ENCODE measurements at places on chromosomes 2 and 18. TPM values are rescaled to one million over a fixed set of nuclear protein-coding genes. Genes with fewer than 3 reads are reported as not detected.

MYCN gene
- 4.1 TPM for total RNA-seq

DNA sequence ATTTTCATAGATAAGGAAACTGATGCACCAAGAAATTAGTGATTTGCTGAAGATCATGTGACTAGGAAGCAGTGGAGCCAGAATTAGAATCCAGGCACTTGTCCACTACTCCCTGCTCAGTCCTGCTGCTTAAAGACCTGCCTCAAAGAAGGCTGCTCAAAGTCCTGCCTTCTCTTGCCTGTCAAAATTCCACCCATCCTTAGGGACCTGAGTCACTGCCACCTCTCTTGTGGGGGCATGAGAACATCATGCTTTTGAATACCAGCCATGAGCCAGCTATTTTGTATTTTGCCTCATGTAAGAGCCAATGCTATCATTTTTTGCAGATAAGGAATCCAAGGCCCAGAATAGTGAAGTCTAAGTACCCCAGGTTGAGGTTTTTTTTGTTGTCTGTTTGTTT is 47.1 kb downstream of the DDX1 start:
- H3K27ac ChIP-seq: no peak overlapping the region
- no peaks in the 10 kb centered on the region for H3K27me3 ChIP-seq
- peaks cover 28% of the 10 kb centered on the region for H3K36me3 ChIP-seq
- no peak for DNase-seq
- H3K4me1 ChIP-seq: peaks cover 24% of the 10 kb centered on the region

GULP1 gene
- 63.4 TPM for total RNA-seq

DNA sequence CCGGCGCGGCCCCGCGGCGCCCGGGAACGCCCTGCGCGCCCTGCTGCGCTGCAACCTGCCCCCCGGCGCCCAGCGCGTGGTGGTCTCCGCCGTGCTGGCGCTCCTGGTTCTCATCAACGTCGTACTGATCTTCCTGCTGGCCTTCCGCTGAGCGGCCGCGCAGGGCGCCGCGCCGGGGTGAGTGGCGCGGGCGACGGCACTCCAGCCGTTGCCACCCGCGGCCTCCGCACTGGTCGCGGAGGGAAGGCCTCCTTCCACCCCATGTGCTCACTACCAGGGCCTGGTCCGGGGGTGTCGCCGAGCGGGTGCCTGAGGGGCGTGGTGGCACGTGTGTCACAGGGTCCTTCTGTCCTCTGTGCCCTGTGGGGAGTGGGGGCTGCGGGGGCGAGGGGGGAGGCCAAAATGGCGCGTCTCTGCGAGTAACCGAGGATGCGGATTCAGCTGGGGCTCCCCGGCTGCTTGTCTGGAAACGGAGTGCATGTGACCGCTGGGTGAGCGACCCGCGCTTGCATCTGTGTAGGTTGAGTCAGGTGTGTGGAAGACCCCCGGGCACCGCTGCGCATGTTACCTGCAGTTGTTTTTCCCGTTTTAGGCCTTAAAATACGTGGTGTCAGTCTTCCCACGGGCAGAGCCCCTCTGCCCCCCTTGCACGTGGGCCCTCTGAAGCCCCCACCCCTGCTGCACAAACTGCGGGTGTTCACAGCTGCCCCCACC is 58.0 kb downstream of the FAM168B start:
- peak overlapping the region; percentile 12 for H3K4me3 ChIP-seq
- H3K4me1 ChIP-seq: peaks cover 24% of the 10 kb centered on the region
- DNase-seq: no peak
- H3K36me3 ChIP-seq: no peaks in the 10 kb centered on the region
- H3K27me3 ChIP-seq: peaks cover 4% of the 10 kb centered on the region
- H3K27ac ChIP-seq: no peak overlapping the region

GRCh38 chr2:173288561-173288960 is 66.1 kb upstream of the CDCA7 start:
- no peak for DNase-seq
- H3K4me3 ChIP-seq: no peak overlapping the region
- H3K36me3 ChIP-seq: no peaks in the 10 kb centered on the region
- H3K4me1 ChIP-seq: no peaks in the 10 kb centered on the region
- no peak overlapping the region for H3K27ac ChIP-seq

GRCh38 chr2:7394195-7394594 is 477.0 kb downstream of the RNF144A start:
- H3K27ac ChIP-seq: no peak overlapping the region
- no peaks in the 10 kb centered on the region for H3K4me1 ChIP-seq
- no peak for DNase-seq
- no peak overlapping the region for H3K4me3 ChIP-seq

GRCh38 chr2:95079199-95079683 is 42.4 kb downstream of the MRPS5 start:
- no peaks in the 10 kb centered on the region for H3K36me3 ChIP-seq
- H3K4me1 ChIP-seq: no peaks in the 10 kb centered on the region
- no peaks in the 10 kb centered on the region for H3K27me3 ChIP-seq
- H3K27ac ChIP-seq: no peak overlapping the region
- no peak for DNase-seq
- no peak overlapping the region for H3K4me3 ChIP-seq

IL36B gene
- not detected for total RNA-seq

DNA sequence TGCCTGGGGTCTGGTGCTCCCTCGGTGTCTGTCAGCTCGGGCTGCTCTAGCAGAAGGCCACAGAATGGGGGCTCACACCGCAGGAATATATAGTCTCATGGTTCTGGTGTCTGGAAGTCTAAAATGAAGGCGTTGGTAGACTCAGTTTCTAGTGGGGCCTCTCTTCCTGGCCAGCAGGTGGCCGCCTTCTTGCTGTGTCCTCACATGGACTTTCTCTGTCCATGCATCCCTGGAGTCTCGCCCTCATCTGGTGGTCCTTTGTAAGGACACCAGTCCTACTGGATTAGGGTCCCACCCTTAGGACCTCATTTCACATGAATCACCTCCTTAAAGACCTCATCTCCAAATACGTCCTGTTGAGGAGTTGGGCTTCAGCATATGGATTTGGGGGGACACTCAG is 65.7 kb downstream of the RRM2 start:
- H3K27ac ChIP-seq: no peak overlapping the region
- H3K27me3 ChIP-seq: no peaks in the 10 kb centered on the region
- H3K36me3 ChIP-seq: no peaks in the 10 kb centered on the region
- no peak for DNase-seq
- no peaks in the 10 kb centered on the region for H3K4me1 ChIP-seq

DNA sequence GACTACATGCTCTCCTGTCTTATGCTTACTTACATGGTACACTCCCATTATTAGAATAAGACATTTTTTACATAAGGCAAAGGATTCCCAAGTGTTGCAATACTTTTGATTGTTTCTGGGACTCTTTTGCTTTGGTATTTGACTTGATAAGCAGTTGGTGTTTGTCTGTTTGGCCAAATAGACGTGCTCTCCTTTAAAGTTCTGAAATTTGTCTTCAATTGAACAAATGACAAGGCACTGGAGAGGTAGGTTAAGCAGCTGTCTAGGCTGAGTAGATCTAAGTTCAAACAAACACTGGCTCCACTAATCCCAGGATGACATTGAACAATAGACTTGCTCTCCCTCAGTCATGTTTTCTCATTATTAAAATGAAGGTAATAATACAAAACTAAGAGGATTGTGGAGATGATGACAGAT is 430.5 kb downstream of the STK39 start:
- H3K4me3 ChIP-seq: no peak overlapping the region
- H3K27ac ChIP-seq: no peak overlapping the region
- DNase-seq: no peak
- no peaks in the 10 kb centered on the region for H3K27me3 ChIP-seq
- no peaks in the 10 kb centered on the region for H3K4me1 ChIP-seq

GRCh38 chr2:217626926-217627325 is 375.9 kb downstream of the TNS1 start:
- no peak for DNase-seq
- H3K36me3 ChIP-seq: no peaks in the 10 kb centered on the region
- no peak overlapping the region for H3K27ac ChIP-seq
- H3K4me3 ChIP-seq: no peak overlapping the region

GRCh38 chr2:31935370-31935769 is 75.4 kb downstream of the MEMO1 start:
- no peak overlapping the region for H3K27ac ChIP-seq
- H3K4me1 ChIP-seq: no peaks in the 10 kb centered on the region
- no peaks in the 10 kb centered on the region for H3K27me3 ChIP-seq
- no peaks in the 10 kb centered on the region for H3K36me3 ChIP-seq
- H3K4me3 ChIP-seq: no peak overlapping the region
- no peak for DNase-seq

DNA sequence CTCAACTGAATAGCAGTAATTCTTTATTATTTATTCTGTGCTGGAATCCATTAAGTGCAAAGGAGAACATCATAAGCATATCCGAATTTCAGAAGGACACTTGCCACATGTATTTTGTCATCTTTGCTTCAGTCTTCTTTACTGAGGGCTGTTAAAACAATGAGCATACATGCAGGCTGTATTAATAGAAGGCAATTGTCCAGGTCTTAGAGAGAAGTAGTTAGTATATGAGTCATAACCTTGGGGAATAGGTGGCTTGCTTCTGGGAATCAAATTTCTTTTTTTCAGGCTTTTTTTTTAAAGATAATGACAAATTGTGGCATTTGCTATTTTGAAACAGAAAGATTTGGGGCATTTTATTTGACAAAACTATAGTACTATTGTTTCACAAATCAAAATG is 773.5 kb downstream of the CNTNAP5 start:
- DNase-seq: no peak
- H3K27me3 ChIP-seq: no peaks in the 10 kb centered on the region
- H3K36me3 ChIP-seq: no peaks in the 10 kb centered on the region
- no peak overlapping the region for H3K27ac ChIP-seq

DNA sequence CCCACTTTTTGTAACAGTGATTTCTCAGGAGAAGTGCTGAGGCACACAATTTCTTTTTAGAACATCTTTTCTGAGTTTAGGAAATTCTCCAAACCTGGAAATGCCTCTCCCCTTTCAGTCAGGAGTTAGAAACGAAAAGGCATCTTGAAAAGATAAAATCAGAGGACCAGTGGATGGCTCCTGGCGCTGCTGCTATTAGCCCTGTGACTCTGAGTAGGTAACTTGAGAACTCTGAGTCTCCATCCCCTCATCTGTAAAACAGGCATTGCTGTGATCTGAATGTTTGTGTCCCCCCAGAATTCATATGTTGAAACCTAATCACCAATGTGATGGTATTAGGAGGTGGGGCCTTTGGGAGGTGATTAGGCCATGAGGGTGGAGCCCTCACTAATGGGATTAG is 50.2 kb downstream of the EHD3 start:
- H3K27ac ChIP-seq: no peak overlapping the region
- no peak overlapping the region for H3K4me3 ChIP-seq
- no peaks in the 10 kb centered on the region for H3K4me1 ChIP-seq
- no peaks in the 10 kb centered on the region for H3K36me3 ChIP-seq
- H3K27me3 ChIP-seq: no peaks in the 10 kb centered on the region

DNA sequence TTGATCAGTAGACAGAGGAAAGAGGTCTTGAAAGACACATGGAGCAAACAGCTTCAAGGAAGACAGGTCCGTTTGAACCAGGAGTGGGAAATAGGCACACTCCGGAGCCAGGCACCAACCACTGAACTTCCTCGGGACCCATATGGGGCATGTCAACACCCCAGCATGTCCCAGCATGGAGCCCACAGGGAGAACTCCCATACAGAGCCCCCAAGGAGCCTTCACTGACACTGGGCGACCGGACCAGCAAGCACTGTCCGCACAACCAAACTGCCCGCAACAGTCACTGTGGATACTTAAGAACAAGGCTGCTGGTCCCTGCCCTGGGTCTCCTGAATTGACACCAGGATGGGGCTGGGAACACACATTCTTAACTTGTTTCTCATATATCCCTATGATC is 286.2 kb upstream of the SALL3 start:
- H3K36me3 ChIP-seq: no peaks in the 10 kb centered on the region
- no peaks in the 10 kb centered on the region for H3K27me3 ChIP-seq
- DNase-seq: no peak
- no peaks in the 10 kb centered on the region for H3K4me1 ChIP-seq
- H3K4me3 ChIP-seq: no peak overlapping the region

DNA sequence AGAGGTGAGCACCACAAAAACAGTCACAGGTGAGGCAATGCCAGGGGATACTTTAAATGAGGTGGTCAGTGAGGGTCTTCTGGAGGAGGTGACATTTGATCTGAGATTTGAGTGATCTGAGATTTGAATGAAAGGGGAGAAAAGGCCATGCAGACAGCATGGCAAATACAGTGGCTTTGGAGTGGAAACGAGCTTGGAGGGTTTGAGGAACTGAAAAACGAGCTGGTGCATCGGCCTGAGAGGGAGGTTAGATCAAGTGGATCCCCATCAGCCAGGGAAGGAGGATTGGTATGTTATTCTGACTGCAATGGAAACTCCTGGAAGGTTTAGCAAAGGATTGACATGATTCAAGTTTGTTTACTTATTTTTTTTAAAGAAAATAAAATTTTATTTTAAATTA is 245.1 kb downstream of the KCNS3 start:
- no peaks in the 10 kb centered on the region for H3K36me3 ChIP-seq
- no peak overlapping the region for H3K27ac ChIP-seq
- H3K27me3 ChIP-seq: no peaks in the 10 kb centered on the region
- no peaks in the 10 kb centered on the region for H3K4me1 ChIP-seq

DNA sequence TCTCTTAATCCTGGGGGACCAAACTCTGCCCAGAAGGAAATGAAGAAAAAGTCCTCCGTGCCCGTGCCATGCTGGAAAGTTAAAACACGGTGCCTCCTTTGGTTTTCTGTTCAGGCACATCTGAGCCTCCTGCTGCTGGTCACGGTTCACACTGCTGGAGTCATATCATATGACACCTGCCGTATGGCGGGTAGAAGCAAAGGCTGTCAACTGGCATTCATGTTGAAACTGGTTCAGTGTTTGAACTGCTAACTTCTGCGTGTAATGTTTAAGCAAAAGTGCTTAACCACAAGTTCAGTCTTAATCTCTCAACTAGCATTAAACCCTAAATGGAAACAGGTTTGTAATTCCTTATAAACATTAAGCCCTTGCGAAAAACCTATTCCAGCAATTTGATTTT is 3.1 kb downstream of the STK39 start:
- H3K4me3 ChIP-seq: no peak overlapping the region
- H3K36me3 ChIP-seq: no peaks in the 10 kb centered on the region
- no peak overlapping the region for H3K27ac ChIP-seq
- H3K4me1 ChIP-seq: peaks cover 15% of the 10 kb centered on the region
- H3K27me3 ChIP-seq: no peaks in the 10 kb centered on the region

DNA sequence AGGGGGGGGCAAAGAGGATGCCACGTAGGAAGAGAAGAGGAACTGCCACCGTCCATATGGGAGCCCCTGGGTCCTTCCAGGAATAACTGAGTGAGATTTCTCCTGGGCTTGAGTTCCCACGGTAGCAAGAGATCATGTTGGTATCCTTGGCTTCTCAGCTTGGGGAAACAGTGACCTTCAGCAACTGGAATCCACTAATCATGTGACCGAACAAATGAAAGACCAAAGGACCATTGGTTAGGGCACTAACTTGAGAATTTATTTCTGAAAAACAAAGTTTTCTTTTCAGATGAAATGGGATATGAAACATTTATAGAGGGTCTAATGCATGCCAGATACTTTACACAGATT is 259.4 kb upstream of the ID2 start:
- no peaks in the 10 kb centered on the region for H3K4me1 ChIP-seq
- no peak overlapping the region for H3K4me3 ChIP-seq
- no peaks in the 10 kb centered on the region for H3K27me3 ChIP-seq
- DNase-seq: no peak
